Stimulated activated effector memory CD8-positive, alpha-beta T cell treated with anti-CD3 and anti-CD28 coated beads, Interleukin-12 subunit alpha, Interleukin-12 subunit beta, amount 100 ng/mL, for 72 hours (primary cell): ENCODE measurements at places on chromosomes 5 and 9.
A peak's percentile ranks its signal among the peaks of the same experiment; 100 is the strongest.

- DNase-seq = no peak
Measured at GRCh38 chr9:121218357-121219027, 16.8 kb upstream of the RAB14 start.

DNA sequence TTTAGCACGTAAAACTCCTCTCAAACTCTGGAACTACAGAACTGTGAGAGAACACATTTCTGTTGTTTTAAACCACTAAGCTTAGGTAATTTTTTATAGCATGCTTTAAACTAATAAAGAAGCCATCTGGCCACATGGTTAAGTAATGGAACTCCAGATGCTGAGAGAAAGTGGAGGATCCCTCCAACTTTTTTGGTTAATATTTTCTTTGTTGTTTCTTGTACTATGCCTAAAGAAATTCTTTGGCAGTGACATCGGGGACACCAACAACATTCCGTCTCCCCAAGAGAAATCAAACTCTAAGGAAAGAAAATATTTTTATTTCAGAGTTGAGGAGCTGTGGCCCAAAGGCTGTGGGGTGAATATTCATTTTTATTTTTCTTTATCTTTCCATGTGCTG is 734.8 kb upstream of the CDH9 start:
- DNase-seq = no peak

DNA sequence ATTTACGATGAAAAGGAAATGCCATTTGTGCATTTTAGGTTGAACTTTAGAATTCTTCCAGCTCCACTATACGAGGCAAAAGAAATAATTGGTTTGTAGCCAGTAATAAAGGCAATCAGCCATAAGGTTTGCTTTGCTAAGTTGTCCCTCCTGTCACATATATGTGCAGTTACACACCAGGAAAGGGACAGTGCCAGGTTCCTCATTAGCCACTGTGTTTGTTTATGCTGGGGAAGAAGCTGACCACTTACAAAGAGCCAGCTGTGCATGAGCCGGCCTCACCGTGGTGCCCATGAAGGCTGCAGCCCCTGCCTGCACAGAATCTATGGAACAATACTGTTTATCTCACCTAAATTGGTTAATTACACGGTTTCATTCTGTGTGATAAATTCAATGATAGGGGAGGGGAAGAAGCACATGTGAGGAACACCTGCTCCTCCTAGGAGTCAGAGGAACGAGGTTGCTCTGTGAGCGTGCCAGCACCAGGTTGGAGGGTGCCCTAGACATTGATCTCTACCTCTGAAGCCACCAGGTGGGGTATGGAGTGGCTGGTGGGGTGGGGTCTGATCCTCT is 173.8 kb upstream of the DAP start:
- DNase-seq = no peak

- no peak for DNase-seq
Measured at GRCh38 chr9:34995670-34996060, 6.1 kb downstream of the DNAJB5 start.

- DNase-seq = no peak
Measured at GRCh38 chr9:36867672-36868471, 166.2 kb downstream of the PAX5 start.

GRCh38 chr9:136190237-136190601 is 14.7 kb downstream of the LHX3 start:
- DNase-seq = no peak

DNA sequence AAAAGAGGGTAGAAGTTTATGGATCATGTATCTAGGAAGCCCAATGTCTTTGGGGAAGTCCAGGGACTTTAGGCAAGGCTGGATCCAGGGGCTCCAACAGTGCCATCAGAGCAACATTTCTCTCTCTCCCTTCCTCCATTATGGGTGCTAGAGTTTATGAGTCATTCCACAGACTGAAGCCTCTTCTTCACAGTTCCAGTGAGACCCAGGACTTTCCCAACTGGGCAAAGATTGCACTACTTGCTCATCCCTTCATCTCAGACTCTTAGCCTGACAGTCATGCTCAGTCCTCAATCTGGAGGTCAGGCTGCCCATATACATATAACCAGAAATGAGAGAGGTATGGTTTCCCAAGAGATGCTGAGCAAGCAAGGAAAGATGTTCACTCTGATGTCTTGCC is 110.7 kb downstream of the FEM1C start:
- DNase-seq = no peak

GRCh38 chr9:35858458-35858857 is 11.7 kb downstream of the OR13J1 start:
- peak; percentile 38 for DNase-seq

GRCh38 chr5:165616490-165617405 is 2111.3 kb downstream of the MAT2B start:
- DNase-seq = no peak

DNA sequence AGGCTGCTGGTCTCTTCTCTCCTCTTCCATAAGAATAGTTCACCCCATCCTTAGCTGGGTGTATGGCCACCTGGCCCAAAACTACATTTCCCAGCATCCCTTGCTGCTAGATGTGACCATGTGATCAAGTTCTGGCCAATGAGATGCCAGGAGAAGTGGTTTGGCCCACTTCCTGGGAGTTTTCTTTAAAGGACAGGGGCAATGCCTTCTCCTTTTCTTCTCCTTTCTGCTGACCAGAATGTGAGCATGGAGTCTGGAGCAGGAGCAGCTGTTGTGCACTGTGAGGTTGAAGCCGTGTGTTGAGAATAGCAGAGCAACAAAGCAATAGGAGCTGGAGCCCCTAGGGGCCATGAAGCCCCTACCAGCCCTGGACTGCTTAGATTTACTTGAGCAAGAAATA is 36.8 kb downstream of the C9orf50 start:
- peak; percentile 42 for DNase-seq

GRCh38 chr5:38648703-38649291 is 92.4 kb upstream of the LIFR start:
- DNase-seq = no peak
